ENCODE measurements at places on chromosomes 7 and 10.

DNA sequence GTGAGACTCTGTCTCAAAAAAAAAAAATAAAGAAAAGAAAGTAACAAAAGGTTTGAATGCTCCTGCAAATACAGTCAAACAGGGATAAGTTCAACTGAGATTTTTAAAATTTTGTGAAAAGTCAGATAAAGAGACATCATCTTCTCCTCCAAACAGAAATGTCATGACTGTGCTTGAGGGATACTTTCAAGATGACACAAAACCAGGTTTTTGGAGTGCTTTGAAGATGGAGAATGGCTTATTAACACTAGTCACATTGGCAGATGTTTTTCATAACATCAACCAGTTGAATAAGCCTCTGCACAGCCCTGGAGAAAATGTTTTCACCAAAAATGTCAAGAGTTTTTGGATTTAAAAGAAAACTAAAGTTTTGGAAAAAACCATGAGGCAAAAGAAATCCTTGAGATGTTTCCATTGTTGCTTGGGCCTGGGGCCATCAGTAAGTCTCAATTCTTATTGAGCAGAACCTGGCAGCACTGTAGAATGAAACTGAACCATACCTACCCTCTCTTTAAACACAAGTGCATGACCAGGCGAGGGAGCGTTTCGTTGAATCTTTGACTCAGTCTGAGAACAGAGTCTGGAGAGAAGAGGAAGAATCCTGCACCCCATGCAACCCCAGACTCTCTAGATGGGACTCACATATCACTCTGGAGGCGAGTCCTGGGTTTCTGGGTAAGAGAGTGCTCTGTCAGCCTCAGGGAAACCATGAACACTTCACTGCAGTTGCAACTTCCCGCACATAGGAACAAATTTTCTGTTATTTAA, 37.4 kb upstream of the PRKCQ start:
- no peaks in the 10 kb centered on the region for H3K4me1 ChIP-seq
- H3K27me3 ChIP-seq = no peaks in the 10 kb centered on the region
- H3K4me3 ChIP-seq = no peak overlapping the region
- no peaks in the 10 kb centered on the region for H3K36me3 ChIP-seq

- H3K27me3 ChIP-seq = no peaks in the 10 kb centered on the region
- H3K4me3 ChIP-seq = no peak overlapping the region
- no peaks in the 10 kb centered on the region for H3K36me3 ChIP-seq
- no peak for DNase-seq
- H3K27ac ChIP-seq = no peak overlapping the region
Measured at GRCh38 chr10:130799532-130799931, 512.0 kb downstream of the TCERG1L start.

- H3K4me1 ChIP-seq = no peaks in the 10 kb centered on the region
- no peak for DNase-seq
- no peak overlapping the region for H3K27ac ChIP-seq
- no peaks in the 10 kb centered on the region for H3K36me3 ChIP-seq
- no peak overlapping the region for H3K4me3 ChIP-seq
Measured at GRCh38 chr7:51261117-51261835, 55.3 kb downstream of the COBL start.

DNA sequence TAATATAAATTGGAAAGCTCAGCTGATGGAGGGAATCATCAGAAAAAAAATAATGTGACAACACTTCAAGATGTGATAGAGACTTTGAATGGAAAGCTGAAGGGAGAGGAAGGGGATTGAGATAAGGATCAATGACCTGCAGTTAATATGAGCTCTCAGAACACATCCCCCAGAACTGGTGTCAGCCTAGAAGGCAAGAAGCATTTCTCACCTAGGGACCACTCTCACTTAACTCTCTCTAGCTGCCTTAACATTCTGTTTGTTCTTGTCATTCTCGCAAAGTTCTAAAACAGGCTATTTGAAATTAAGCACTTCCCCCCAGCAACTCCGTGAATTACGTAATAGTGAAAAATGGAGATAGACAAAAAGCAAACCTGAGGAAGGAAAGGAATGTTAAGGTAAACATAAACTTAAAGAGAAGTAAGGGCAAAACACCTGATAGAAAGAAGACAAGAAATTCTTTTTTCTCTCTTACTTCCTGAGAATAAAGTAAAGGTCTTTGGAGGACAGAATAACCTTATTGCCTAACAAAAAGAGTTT, 1.2 kb upstream of the MPP7 start:
- no peaks in the 10 kb centered on the region for H3K27me3 ChIP-seq
- no peaks in the 10 kb centered on the region for H3K36me3 ChIP-seq

DNA sequence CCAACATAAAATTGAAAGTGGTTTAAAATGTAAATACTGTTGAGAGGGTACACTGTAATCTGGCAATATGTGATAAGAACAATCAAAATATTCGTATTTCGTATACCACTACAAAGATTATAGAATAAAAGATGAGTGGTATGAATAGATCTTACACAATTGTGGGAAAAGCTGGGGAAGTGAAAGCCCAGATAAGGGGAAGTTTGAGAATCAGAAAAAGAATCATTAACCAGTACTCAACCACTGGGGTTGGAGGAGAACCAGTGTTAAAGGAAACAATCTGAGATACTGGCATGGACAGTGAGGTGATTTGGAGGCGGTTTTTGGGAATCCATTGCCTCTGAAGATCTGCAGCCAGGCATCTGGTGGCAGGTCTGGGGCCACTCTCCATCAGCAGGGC, 59.7 kb upstream of the CDK14 start:
- H3K27me3 ChIP-seq = no peaks in the 10 kb centered on the region
- no peak overlapping the region for H3K4me3 ChIP-seq
- H3K36me3 ChIP-seq = no peaks in the 10 kb centered on the region
- DNase-seq = no peak

DNA sequence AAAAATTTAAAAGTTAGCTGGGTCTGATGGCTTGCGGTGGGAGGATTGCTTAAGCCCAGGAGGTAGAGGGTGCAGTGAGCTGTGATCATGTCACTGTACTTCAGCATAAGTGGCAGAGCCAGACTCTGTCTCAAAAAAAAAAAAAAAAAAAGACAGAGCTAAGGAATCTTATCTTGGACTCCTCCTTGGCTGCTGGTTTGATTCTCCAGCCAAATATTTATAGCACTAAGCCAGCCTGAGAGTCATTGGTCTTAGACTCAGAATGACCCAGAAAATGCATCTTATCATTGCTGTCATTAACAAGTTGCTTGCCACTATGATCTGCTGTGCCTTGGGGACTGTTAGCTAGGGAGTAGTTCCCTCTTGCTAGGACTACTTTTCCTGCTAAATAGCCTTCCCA, 164.7 kb downstream of the GNAT3 start:
- DNase-seq = no peak
- H3K27me3 ChIP-seq = no peaks in the 10 kb centered on the region
- no peaks in the 10 kb centered on the region for H3K4me1 ChIP-seq
- no peak overlapping the region for H3K4me3 ChIP-seq
- H3K36me3 ChIP-seq = no peaks in the 10 kb centered on the region
- no peak overlapping the region for H3K27ac ChIP-seq

GRCh38 chr10:104069613-104070012, 16.1 kb downstream of the COL17A1 start:
- H3K4me3 ChIP-seq = no peak overlapping the region
- no peak for DNase-seq
- peaks cover 1% of the 10 kb centered on the region for H3K4me1 ChIP-seq

GRCh38 chr7:31883761-31884164, 186.4 kb downstream of the PDE1C start:
- no peak overlapping the region for H3K4me3 ChIP-seq
- H3K4me1 ChIP-seq = no peaks in the 10 kb centered on the region
- H3K27me3 ChIP-seq = no peaks in the 10 kb centered on the region
- no peaks in the 10 kb centered on the region for H3K36me3 ChIP-seq
- H3K27ac ChIP-seq = no peak overlapping the region

DNA sequence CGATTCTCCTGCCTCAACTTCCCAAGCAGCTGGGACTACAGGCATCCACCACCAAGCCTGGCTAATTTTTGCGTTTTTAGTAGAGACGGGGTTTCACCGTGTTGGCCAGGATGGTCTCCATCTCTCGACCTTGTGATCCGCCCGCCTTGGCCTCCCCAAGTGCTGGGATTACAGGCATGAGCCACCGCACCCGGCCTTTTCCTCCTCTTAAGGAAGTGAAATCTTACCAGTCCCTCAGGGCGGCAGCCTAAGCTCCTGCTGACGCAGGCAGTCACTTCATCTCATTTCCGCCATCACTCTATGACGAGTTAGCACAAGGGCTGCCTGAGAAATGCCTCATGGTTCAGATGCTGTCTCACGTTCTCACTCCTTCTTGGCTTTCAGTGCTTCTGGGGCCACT, 246.0 kb upstream of the SHH start:
- no peak overlapping the region for H3K27ac ChIP-seq
- DNase-seq = no peak
- no peak overlapping the region for H3K4me3 ChIP-seq
- no peaks in the 10 kb centered on the region for H3K36me3 ChIP-seq
- H3K27me3 ChIP-seq = no peaks in the 10 kb centered on the region

GRCh38 chr10:125584954-125585353, 98.0 kb downstream of the TEX36 start:
- H3K4me1 ChIP-seq = no peaks in the 10 kb centered on the region
- H3K27ac ChIP-seq = no peak overlapping the region
- H3K27me3 ChIP-seq = no peaks in the 10 kb centered on the region
- no peak for DNase-seq

DNA sequence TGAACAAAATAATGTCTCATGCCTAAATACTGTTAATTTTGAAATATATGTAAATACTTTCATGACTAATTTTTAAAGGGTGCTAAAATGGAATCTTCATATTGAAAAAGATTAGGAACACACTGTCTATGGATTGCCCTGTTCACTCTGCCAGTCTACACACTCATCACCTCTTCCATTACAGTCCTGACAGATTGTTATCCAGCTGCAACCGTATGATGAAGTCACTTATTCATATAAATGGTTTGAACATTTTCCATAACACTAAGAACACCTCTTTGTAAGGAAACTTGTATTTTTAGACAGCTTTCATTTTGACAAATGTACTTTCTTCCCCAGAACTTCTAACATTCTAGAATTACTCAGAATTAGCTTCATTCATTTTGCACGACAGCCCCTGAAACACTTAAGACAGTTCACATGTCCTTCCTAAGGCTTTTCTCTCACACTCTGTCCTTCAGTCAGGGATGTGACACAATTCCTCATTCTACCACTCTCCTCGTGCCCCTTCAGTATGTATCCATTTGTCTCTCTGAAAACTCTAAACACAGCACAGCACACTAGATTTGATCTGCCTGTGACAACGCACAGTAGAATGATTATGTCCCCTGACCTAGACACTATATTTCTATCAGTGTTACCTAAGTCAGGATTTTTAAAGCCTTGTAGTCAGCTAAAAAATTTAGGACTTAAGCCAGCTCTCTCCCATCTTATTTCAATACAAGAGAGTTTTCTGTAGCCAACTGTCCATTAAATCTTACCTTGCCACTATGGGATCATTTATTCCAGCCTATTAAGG, 71.9 kb downstream of the ORC5 start:
- H3K36me3 ChIP-seq = no peaks in the 10 kb centered on the region
- no peak overlapping the region for H3K27ac ChIP-seq
- no peaks in the 10 kb centered on the region for H3K4me1 ChIP-seq
- H3K27me3 ChIP-seq = no peaks in the 10 kb centered on the region

DNA sequence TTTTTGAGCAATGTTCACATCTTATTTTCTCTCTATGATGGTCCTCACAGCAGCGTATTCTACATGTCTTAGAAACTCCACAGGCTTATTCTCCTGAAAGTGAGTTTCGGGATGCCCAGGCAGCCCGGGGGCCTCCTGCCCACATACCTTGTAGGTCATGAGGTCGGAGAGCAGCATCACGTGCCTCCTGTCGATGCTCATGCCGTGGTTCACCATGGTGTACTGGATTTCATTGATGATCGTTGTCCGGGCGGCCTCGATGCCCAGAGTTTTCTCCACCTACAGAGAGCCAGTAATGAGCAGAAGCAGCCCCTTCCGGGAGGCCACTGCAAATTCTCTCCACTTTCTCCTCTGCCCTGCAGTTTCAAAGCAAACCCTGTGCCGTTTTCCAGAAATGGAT, 48.0 kb downstream of the POLR3A start:
- no peak overlapping the region for H3K27ac ChIP-seq
- peaks cover 5% of the 10 kb centered on the region for H3K4me1 ChIP-seq
- H3K36me3 ChIP-seq = no peaks in the 10 kb centered on the region
- H3K27me3 ChIP-seq = no peaks in the 10 kb centered on the region

DNA sequence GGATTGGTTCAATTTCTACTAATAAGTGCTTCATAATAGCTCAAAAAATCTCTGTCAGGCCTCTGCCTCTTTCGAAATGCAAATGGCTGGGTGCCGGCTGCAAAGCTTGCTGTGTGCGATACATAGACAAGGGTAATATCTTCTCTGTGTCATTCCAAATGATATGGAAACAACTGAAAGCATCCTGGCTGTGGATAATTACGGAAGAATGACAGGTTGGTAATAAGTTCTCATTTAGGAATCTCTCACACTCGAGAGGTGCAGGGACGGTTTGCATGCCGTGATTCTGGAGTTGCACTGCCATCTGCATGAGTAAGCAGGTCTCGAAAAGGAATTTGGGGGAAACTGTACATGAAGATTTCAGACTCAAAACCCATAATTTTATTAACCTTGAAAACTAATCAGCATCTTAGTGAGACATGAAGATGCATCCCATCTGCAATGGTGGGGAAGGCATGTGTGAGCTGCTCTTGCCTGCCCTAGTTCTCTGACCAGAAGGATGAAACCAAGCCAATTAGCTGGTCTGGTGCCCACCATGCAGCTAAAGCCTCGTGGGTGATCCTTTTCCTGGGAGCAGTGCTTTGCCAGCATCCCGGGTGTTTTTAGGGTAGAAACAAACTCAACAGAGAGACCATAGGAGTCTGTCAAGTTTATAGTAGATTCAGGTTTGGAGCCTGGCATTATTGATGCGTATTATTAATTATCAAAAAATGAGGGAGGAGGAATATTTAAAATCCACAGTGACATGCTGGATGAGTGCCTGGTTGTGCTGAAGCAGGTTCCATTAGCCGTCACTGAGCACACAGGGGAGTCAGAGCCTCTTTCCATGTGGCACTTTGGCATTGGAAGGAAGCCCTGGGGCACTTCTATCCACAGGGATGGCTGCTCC, 503.6 kb upstream of the MGMT start:
- H3K27ac ChIP-seq = no peak overlapping the region
- H3K4me3 ChIP-seq = no peak overlapping the region
- DNase-seq = no peak
- no peaks in the 10 kb centered on the region for H3K27me3 ChIP-seq

DNA sequence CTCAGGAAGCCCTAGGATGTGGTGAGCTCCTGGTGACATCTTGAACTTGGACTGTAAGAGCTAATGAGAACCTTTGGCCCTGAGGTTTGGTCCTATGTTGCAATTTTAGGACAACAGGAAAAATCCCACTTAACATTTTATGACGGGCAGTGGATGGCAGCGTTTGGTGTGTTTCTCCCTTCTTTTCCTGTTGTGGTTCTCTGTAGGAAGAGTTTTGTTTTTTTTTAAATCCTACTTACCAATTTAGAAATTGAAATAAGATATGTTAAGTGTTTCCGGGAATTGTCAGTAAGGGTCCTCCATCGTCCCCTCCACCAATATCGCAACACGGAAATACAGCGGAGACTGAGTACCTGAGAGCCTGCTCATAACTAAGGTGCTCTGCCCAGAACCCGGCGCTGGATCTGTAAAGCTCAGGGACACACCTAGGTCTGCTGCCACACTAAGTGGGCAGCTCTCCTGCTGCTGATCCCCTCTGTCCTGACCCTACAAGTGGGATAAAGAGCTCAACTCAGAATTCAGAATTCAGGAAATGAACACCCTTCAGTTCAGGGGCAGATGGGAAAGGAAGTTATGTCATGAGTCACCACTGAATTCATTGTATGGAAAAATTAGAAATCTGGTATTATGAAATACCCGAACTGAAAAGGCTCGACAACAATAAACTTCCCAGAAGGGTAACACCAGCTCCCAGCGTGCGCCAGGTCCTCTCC, 9.1 kb upstream of the PROSER2 start:
- DNase-seq = no peak
- H3K27me3 ChIP-seq = no peaks in the 10 kb centered on the region
- no peaks in the 10 kb centered on the region for H3K36me3 ChIP-seq
- H3K4me1 ChIP-seq = no peaks in the 10 kb centered on the region
- H3K4me3 ChIP-seq = no peak overlapping the region

Measured in ovary (tissue), 10 donors.